ENCODE measurements at places on chromosomes 2 and 18. TPM values are rescaled to one million over a fixed set of nuclear protein-coding genes. Genes with fewer than 3 reads are reported as not detected.

DNA sequence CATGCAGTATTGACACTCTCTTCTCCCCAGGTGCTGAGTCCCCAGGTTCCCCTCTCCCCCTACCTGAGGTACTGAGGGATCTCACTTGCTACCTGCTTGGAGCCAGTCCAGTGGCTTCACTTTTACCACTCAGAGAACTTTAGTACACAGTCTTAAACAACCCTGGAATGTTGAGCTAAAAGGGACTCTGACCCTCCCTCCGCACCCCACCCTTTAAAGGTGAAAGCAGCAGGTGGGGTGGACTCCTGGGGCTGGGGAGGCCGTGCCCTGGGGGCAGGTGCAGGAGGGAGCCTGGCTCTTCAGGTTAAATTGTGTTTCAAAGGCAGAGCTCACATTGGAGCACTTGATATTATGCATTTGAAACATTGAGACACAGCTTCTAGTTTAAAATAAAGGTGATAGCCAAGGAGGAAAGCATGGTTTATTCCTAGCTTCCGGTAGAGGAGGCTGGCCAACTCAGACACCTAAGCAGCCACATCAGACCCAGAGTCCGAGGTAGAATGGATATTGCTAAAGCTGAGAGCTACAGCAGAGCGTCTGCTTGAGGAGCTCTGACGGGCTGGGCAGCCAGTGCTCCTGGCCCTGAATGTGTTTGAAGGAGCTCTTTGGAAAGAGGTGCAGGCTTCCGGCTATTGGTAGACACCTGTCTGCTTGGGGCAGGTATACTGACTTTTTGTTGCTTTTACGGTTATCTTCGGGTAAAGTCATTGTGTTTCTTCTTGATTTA lies 196.4 kb downstream of the AGAP1 start:
- DNase-seq, result no peak

GRCh38 chr2:128069769-128070168 lies 21.2 kb upstream of the UGGT1 start:
- DNase-seq, result no peak

GRCh38 chr2:221283896-221284545 lies 288.1 kb downstream of the EPHA4 start:
- no peak for DNase-seq

GRCh38 chr2:241506793-241507429 lies 1.5 kb downstream of the STK25 start:
- DNase-seq, result no peak

DNA sequence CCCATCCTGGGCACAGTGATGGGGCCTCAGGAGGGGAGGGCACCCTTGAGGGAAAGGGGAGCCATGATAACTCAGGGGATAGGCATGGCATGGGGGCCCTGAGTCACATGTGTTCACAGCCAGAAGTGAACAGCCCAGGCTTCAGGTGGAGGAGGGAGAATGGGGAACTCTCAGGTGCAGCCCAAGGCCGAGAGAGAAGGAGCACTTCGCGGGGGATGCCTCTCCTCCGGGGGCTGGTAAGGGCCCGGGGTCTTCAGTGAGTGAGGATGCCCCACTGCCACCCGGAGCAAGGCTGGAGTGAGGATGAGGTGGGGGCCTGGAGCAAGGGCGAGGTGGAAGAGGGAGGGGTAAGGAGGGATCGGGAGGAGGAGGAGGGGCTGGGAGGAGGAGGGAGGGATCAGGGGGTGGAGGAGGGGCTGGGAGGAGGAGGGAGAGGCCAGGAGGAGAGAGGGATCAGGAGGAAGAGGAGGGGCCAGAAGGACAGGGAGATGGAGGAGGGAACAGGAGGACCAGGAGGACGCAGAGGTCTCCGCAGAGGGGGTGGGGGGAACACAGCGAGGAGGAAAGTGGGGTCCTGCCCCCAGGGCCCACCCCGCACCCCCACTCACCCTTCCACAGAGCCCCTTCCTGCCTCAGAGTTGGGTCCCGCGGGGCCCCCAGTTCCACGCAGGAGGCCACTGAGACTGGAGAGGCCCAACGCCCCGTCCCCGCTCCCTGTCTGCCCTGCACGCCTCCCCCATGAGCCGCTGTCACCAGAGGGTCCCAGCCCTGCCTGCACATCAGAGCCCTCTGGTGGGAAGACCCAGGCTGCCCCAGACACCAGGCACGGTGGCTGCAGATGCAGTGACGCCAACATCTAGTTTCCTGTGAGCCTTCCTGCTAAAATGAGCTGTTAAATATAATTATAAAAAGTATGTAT lies 42.8 kb downstream of the RAMP1 start:
- no peak for DNase-seq

GRCh38 chr2:216696321-216696720 lies 972 bp upstream of the IGFBP5 start:
- no peak for DNase-seq

- no peak for DNase-seq
Measured at GRCh38 chr2:27186613-27187345, 25.1 kb upstream of the ATRAID start.

GRCh38 chr18:50853863-50854271 lies 25.1 kb upstream of the ME2 start:
- DNase-seq, result no peak

GRCh38 chr2:112972423-112973086 lies 5.3 kb upstream of the IL36G start:
- no peak for DNase-seq

DNA sequence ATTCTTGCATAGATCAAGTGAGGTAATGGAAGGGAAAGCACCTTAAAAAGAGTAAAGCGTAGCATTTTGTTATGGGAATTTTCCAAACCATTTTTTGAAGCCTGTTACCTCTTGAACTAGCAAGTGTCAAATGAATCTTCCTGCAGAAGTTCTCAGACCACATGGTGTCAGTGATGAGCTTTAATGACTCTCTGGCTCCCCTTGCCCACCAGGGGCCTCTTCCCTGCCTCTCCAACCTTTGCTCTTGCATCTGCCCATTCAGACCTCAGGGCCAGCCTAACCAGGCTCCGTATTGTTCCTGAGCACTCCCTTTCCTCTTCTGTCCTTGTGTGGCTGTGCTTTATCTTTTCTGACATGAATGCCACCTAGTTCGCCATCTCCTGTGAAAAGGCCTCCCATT lies 155.9 kb downstream of the DIS3L2 start:
- DNase-seq, result no peak

The NDUFV2 gene
- total RNA-seq, result 91.3 TPM

The DQX1 gene
- total RNA-seq, result not detected

The SLC11A1 gene
- total RNA-seq, result 40.2 TPM

The ABCG5 gene
- not detected for total RNA-seq
